ENCODE measurements at places on chromosomes 11 and 22. TPM values are rescaled to one million over a fixed set of nuclear protein-coding genes. Genes with fewer than 3 reads are reported as not detected.
A peak's percentile ranks its signal among the peaks of the same experiment; 100 is the strongest.

- DNase-seq: no peak
- H3K4me3 ChIP-seq: no peak overlapping the region
- no peaks in the 10 kb centered on the region for H3K36me3 ChIP-seq
- peaks cover 1% of the 10 kb centered on the region for H3K27me3 ChIP-seq
- H3K27ac ChIP-seq: no peak overlapping the region
Observed at GRCh38 chr11:11586465-11586864, 35.3 kb downstream of the GALNT18 start.

DNA sequence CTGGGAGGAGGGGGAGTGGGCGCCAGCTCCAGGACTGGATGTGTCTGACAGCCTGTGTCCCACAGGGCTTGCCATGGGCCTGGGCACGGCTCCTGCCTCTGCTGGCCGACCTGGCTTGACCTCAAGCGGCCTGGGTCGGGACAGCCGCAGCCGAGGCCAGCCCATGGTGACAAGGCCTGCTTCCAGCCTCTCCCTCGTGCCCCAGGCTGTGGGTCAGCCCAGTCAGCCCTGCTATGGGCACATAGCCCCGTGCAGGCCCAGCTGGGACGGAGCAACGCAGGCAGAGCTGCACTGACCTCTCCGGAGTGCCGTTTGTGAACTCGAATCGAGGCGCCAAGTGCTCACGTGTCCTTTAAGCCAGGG lies 17.9 kb downstream of the OSBPL5 start:
- no peaks in the 10 kb centered on the region for H3K4me1 ChIP-seq
- no peak overlapping the region for H3K27ac ChIP-seq
- H3K27me3 ChIP-seq: peaks cover 24% of the 10 kb centered on the region
- DNase-seq: no peak
- H3K4me3 ChIP-seq: no peak overlapping the region

- H3K27me3 ChIP-seq: no peaks in the 10 kb centered on the region
Observed at GRCh38 chr22:35733036-35733435, 15.4 kb downstream of the APOL5 start.

GRCh38 chr11:108341654-108342053 lies 118.8 kb downstream of the ATM start:
- no peak overlapping the region for H3K4me3 ChIP-seq
- H3K27ac ChIP-seq: no peak overlapping the region
- H3K4me1 ChIP-seq: no peaks in the 10 kb centered on the region
- H3K27me3 ChIP-seq: no peaks in the 10 kb centered on the region

DNA sequence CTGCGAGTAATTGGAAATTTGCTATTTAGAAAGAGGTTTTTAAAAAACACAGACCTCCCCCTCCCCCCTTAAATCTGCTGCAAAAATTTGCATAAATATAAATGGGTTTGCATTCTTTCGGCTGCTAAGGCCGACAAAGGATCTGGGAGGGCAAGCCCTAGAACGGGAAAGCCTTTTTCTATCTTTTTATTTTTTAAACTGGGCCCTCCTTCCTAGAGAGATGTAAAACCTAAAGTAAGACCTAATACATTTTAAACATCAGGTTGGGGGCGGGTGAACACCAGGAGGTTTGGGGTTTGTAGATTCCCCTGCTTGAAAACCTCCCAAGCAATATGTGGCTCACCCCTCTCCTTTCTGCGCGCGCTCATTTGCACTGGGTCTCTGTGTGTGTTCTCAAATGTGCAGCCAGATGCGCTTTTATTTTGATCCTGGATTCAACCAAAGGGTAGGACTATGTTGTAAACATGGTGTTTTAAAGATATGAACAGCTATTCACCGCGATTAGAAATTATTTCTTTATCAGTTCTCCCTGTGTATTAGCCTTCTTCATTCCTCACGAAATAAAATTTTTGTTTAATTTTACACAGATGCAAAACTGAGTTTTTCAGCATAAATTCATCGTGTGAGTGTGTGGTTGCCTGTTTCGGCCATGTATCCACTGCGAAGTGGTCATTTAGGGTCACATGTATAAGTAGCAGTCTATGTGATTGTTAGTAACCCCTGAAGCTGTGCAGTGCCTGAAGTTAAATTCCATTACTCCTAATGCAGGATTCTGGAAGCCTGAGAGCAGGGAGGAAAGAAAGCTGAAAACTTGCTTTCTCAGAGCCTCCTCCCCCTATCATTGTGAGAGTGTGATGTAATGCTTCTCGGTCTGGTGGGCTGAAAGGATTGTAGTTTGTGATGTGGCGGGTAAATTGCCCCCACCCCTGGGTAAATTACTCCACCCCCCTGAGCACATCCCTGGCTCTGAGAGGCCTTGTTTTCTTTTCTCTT lies 988 bp downstream of the TNRC6B start:
- peak; percentile 31 for DNase-seq
- no peaks in the 10 kb centered on the region for H3K36me3 ChIP-seq
- H3K4me1 ChIP-seq: peaks cover 61% of the 10 kb centered on the region
- peak overlapping the region; percentile 97 for H3K4me3 ChIP-seq

Gene SCGB1A1
- total RNA-seq: not detected

Gene MS4A15
- total RNA-seq: not detected

Measured in HepG2 (cell line).